ENCODE measurements at places on chromosomes 1 and 21.

DNA sequence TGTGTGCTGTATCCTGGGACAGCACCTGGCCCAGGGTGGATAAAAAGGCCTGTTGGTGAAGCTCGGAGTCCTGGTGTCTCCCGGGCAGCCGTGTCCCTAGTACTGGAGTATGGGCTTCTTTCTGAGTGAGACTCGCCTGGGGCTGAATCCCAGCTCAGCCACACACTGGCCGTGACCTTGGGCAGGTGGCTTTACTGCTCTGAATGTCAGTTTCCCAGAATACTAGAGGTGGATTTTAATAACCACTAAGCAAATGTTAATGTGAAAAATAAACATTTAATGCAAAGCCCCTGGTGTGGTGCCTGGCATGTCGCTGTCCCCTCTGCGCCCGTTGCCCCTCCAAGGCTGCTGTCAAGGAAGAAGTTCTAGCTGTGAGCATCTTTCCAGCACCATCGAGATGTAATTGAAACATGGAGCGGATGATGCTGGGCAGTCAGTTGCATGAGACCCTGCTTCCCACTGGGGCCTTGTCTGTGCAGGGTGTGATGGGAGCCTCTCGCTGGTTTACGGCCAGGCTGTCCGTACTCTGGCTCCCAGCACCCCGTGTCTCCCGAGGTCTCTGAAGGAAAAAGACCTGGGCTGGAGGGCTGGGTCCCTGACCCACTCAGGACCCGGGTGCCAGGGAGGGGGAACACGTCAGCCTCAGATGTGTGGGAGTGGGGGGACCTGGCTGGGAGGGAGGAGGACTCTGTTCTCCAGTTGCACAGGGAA is 527.8 kb downstream of the MATN1 start:
- no peak for DNase-seq

- DNase-seq: no peak
Observed at GRCh38 chr1:179151908-179152682, 70.2 kb downstream of the TOR3A start.

DNA sequence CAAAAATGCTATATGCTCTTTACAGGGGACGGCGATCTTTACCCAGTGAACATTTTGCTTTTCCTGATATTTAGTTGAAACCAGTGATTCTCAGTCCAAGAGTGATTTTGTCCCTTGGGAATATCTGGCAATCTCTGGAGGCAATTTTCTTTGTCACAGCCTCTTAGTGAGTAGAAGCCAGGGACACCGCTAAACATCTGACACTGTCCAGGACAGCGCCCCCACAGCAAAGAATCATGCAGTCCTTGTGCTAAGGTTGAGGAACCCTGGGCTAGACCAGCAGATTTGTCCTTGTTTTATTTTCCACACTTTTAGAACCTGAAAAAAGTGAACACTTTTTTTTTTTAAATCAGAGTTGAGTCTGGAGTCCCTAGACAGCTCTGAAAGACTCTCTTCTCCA is 13.1 kb downstream of the EVA1C start:
- no peak for DNase-seq

- no peak for DNase-seq
Observed at GRCh38 chr1:14262637-14263036, 335.8 kb upstream of the KAZN start.

DNA sequence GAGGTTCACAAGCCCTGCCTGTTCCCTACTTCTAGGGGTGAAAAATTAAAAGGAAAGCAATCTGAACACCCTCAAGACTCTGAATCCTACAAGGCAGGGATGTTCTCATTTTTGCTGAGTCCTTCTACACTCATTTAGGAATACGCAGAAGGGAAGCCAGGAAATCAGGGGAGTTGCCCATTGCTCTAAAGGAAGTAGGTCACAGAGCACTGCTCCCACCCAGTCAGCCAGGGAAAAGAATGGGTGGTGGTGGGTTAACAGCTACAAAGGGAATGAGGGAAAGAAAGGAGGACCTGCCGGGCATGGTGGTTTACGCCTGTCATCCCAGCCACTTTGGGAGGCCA is 2.4 kb upstream of the CTTNBP2NL start:
- no peak for DNase-seq

All from activated gamma-delta T cell treated with anti-CD3 and anti-CD28 coated beads, Interleukin-2, amount 50 U/mL, for 16 hours (primary cell).